ENCODE measurements at places on chromosomes 5 and 9.
A peak's percentile ranks its signal among the peaks of the same experiment; 100 is the strongest.

GRCh38 chr5:57069115-57069835 is 104.6 kb upstream of the GPBP1 start:
- no peak for DNase-seq

DNA sequence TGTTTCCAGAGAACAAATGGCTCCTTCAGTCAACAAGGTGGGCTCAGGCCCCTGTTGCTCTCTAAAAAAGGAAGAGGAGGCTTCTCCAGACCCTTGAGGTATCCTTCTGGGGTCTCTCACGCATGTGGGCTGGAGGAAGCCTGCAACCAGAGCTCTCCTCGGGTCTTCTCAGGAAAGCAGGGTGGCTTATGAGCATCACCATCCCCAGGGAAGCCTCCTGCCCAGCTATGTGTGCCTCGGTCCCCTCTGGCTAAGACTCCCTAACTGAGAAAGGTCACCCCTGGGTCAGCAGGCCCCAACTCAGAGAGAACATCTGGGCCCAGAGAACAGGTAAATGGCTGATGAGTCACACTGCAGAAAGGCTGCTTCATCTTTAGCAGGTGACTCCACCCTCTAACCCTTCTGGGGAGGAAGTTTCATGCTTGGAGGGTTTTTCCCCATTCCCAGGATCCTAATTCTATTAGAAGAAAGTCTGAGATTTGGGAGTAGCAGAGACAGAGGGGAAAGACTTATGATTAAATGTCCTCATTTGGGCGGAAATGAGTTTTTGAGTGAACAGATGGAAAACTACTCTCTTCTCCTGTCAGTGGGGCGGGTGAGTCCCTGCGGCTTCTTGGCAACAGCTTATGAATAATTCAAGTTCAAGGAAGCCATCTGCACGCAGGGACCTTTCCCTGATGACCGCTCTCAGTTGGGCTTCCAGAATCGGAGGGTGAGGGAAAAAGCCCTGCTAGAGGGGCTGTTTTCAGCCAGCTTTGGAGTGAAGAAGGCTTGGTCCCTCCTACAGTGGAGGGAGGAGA is 41.9 kb downstream of the TGFBI start:
- DNase-seq = no peak

GRCh38 chr5:98468188-98468869 is 305.1 kb upstream of the RGMB start:
- DNase-seq = peak; percentile 63

DNA sequence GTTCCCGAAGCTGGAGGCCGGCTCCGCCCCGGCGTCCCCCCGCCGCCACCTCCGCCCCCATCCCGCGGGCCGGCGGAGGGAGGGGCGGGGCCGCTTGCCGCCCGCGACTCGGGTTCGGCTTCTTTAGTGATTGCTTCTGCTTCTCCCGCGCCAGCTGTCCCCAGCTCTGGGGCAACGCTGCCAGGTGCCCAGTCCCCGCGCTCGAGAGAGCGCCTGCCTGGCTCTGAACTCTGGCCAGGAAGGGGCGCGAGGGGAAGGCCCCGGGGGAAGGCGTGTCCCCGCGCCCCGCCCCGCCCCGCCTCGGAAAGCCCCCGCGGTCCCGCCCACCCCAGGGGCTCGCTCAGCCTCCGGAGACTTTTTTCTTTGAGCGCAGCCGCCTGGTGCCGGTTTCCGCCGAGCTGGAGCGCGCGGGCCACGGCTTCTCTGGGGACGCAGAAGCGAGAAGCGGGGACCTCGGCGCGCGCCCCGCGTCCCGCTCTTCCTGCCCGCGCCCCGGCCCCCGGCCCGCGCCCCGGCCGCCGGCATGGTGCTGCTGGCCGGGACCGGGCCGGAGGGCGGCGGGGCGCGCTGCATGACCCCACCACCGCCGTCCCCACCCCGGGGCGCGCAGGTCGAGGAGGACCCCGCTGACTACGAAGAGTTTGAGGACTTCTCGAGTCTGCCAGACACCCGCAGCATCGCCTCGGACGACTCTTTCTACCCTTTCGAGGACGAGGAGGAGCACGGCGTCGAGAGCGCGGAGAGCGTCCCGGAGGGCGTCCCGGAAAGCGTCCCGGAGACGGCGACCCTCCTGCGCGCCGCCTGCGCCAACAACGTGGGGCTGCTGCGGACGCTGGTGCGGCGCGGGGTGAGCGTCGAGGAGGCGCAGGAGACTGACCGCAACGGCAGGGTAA is at the start of gene ANKRD33B:
Gene ANKRD33B, plus strand, starts transcription at position 126 of the 893 bp plus-strand sequence. Its CDS starts 398 bp downstream, at position 524.
- DNase-seq = peak; percentile 81

GRCh38 chr9:108057421-108058134 is 568.0 kb upstream of the KLF4 start:
- DNase-seq = peak; percentile 76

DNA sequence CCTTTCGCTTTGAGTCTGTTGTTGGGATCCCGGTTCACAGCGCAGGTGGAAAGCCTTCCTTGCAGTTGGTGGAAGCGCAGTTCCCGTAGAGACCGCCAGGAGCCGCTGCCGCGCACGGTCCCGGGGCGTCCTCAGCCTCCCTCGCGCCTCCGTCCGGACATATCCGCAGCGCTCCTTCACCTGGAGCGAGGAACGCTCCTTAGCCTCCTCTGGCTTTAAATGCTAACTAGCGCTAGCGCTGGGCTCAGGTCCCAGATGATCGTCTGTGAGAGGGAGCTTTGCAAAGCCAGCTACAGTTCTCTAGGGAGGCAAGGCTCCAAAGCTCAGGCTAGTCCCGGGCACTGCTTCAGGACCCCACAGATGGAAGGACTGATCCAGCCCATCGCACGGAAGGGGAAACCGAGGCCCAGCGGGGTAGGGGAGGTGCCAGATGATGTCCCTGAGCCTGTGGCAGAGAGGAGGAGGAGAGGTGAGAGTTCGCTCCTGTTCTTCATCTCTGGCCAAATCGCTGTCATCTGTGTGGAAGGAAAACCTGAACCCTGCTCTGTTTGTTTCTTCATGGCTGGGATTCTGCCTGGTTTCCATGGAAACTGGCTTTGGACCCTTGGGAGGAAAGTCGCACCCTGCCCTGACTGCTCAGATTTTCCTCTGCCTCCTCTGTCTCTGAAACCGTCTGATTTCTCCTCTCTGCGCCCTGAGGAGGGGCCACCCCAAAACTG is 31.4 kb downstream of the COL15A1 start:
- DNase-seq = peak; percentile 24

GRCh38 chr5:172941067-172941516 is 18.1 kb upstream of the RPL26L1 start:
- DNase-seq = no peak

GRCh38 chr9:79687131-79687447 is 115.3 kb downstream of the TLE4 start:
- no peak for DNase-seq

- no peak for DNase-seq
These were observed 72.1 kb upstream of the DNAH5 start for GRCh38 chr5:14016549-14016948.

GRCh38 chr5:147267082-147267832 is 32.4 kb downstream of the STK32A start:
- DNase-seq = no peak

DNA sequence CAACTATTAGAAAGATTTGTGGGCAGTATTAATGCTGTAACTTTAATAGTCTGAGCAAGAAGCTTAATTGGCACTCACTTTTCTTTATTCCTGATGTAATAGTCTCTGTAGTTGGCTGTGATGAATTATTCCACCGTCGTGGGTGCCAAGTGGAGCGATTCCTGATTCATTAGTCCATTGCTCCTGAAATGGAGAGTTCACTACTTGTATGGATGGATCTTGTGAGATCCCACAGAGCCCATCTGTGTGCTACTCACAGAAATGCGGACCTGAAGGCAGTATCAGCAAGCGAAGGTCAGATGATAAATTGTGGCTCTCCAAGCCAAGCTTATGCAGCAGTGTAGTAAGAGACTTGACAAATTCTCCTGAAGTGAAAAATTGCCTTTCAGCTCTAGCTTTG is 212.2 kb downstream of the CHSY3 start:
- DNase-seq = no peak

- no peak for DNase-seq
These were observed 413.6 kb downstream of the ENC1 start for GRCh38 chr5:74226716-74227485.

GRCh38 chr5:38465061-38465460 is 91.4 kb downstream of the LIFR start:
- DNase-seq = no peak

- DNase-seq = no peak
These were observed 75.6 kb downstream of the GAPVD1 start for GRCh38 chr9:125337236-125337635.

GRCh38 chr5:22844636-22845035 is 8.5 kb downstream of the CDH12 start:
- DNase-seq = no peak

- no peak for DNase-seq
These were observed 230.8 kb downstream of the AGTPBP1 start for GRCh38 chr9:85510830-85511504.

DNA sequence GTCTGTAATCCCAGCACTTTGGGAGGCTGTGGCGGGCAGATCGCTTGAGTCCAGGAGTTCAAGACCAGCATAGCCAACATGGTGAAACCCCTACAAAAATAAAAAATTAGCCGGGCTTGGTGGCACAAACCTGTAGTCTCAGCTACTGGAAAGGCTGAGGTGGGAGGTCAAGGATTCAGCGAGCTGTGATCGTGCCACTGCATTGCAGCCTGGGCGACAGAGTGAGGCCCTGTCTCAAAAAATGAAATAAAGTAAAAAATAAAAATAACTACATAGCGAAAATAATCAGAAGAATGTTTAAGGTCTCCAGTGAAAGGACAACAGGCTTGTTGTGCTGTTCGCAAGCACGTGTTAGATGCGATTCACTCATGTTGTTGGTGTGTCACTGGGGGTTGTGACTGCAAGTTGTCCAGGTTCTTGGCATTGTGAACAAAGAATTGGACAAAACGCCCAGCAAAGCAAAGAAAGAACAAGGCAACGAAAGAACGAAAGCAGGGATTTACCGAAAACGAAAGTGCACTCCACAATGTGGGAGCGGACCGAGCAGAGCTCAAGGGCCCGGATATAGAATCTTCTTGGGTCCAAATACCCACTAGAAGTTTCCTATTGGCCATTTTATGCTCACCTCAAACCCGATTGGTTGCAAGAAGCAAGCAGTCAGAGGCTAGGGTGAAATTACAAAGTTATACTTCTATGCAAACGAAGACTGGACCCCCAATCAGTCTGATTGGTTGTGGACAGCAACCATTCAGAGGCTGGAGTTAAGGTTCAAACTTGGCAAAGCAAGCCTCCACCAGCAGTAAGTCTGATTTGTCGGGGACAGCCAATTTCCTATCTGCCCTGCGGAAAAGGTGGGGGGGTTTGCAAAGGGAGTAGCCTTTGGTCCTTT is 844 bp upstream of the MCCC2 start:
- DNase-seq = peak; percentile 93

DNA sequence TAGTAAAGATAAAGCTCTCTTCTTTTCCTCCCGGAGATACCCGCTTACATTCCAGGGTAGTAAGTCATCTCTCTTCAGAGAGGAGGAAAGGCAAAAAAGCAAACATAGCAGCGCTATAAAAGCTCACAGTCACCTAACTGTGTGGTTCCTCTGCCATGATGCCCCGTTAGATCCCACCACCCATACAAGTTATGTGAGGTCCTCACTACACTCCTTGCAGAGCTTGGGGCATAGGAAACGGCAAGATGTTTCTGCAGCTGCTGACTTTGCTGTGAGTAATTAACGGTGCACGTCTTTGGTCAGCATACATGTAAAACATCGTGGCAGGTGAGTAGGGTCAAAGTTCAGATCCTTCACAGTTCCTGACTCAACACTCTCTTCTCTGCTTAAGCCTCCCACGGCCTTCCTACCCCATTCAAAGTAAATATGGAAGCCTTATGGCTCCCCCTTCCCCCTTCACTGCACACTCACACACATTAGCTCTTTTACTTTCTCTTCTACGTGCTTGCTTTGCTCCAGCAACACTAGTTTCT is 218.9 kb downstream of the DIRAS2 start:
- DNase-seq = no peak

- DNase-seq = no peak
These were observed 3.0 kb upstream of the HRCT1 start for GRCh38 chr9:35903049-35903448.

DNA sequence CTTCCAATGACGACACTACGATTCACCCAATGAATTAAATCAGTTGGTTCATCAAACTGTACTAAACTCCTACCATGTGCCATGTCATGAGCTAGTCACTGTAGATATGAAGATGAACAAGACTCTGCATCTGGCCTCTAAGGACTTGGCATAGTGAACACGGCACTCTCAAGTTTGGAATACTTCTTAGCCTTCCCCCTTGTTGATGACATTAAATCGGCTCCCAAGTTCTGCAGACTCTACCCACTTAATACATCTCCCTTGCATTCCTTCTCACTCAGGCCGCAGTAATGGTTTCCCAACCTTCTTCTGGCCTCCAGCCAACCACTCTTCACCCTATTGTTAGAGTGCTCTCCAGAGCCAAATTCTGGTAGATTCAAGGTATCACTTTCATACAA is 184.7 kb downstream of the MAPKAP1 start:
- DNase-seq = no peak

- DNase-seq = no peak
These were observed 440.4 kb downstream of the DMRT2 start for GRCh38 chr9:1490341-1491232.

DNA sequence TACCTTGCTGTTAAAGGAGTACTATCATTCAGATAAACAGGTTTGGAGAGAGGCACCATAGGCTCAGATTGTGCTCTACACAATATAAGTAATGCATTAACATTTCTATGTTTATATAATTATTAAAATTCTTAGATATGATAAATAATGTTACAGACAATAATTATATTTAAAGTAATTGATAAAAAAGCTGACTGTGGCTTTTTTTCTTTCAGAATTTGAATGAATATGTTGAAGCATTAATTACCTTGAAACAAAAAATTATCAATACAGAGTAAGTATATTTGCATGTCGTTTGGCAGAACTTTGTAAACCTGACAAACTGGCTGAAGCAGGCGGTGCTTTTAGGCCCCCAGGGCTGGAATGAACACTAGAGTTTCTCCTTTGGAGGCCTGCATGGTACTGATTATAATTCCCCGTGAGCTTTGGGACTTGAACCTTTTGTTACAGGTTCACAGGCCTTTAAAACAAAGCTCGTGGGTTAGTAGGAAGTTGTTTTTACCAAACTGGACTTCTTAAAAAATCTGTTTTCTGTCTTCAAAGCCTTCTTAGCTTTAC is 13.8 kb downstream of the ICE1 start:
- DNase-seq = no peak

DNA sequence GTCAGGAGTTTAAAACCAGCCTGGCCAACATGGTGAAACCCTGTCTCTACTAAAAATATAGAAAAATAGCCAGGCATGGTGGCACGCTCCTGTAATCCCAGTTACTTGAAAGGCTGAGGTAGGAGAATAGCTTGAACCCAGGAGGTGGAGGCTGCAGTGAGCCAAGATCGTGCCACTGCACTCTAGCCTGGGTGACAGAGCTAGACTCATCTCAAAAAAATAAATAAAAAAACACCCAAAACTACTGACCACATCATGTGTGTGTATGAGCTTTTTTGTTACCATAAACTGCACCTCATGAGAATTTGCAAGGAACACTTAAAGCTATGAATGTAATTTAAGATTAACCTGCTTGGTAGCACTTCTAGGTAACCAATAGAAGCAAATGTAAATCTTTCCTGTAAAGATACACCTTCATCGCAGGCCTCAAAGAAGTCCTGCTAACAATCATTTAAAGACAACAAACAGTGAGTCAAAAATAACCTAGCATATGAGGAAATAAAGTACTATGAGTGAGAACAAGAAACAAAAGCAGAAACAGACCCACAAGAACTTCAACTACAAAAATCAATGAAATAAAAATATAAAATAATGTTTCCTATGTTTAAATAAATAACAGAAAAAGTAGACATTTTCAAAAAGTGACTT is 13.0 kb downstream of the SLC38A9 start:
- DNase-seq = no peak

GRCh38 chr5:54882101-54882500 is 103.3 kb downstream of the ESM1 start:
- DNase-seq = no peak
